GM23248 (cell line): ENCODE measurements at places on chromosomes 7 and 10.
A peak's percentile ranks its signal among the peaks of the same experiment; 100 is the strongest.

DNA sequence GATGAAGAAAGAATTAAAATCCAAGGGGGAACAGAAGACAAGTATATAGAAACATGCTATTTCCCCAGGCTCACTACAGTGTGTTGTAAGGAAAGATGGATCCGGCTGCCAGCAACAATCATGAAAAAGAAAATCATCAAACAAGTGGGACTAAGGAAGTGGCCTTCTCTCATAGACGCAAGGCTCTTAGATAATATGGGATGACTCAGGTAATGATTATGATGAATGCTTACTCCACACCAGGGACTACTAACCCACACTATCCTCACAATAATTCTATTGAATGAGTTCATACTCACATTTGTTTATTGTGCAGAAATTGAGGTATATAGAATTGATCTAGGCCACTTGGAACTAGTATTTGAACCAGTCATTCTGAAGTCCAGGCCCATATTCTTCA, 111.2 kb upstream of the BET1 start:
- DNase-seq, result peak; percentile 46

GRCh38 chr7:80591654-80592053, 46.8 kb upstream of the CD36 start:
- DNase-seq, result no peak

- no peak for DNase-seq
Measured at GRCh38 chr10:110032801-110033700, 25.3 kb downstream of the ADD3 start.

GRCh38 chr7:75951506-75951905, 36.6 kb downstream of the POR start:
- peak; percentile 91 for DNase-seq

DNA sequence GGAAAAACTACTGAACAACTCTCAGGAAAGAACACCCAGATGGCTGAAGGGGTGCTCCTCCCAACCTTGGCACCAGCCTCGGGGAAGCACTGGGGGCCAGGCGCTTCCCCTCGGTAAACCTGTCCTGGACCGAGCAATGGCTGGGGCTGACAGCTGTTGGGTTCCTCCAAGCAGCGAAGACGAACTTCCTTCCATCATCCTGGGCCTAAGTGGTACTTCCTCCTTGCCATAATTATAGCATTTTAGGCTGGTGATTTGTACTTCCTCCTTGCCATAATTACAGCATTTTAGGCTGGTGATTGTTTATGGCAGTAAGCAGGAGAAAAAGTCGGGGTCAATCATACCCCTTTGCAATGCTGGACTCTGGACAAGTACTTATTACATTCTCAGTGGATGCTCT, 69.3 kb downstream of the MYOF start:
- no peak for DNase-seq

- DNase-seq, result peak; percentile 23
Measured at GRCh38 chr10:104487794-104488438, 134.3 kb downstream of the CFAP58 start.

DNA sequence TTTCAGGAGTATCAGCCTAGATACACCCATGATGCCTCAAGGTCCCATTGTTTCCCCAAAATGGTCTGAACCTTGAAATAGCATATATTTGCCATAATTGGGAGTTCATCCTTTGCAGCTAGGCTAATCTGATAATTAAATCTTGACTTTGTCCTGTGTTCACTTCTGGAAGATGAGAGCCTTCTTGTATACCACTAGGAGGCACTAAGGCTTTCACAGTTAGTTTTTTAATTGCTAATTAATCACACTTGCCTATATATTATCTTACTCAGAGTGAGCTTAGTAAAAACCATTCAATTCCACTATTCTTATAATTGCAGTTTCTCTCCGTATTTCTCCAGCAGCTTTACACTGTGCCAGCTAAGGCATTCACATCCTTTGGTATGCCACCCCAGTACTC, 48.7 kb upstream of the MAGI2 start:
- DNase-seq, result no peak

- no peak for DNase-seq
Measured at GRCh38 chr7:13057462-13058200, 370.2 kb downstream of the ARL4A start.

DNA sequence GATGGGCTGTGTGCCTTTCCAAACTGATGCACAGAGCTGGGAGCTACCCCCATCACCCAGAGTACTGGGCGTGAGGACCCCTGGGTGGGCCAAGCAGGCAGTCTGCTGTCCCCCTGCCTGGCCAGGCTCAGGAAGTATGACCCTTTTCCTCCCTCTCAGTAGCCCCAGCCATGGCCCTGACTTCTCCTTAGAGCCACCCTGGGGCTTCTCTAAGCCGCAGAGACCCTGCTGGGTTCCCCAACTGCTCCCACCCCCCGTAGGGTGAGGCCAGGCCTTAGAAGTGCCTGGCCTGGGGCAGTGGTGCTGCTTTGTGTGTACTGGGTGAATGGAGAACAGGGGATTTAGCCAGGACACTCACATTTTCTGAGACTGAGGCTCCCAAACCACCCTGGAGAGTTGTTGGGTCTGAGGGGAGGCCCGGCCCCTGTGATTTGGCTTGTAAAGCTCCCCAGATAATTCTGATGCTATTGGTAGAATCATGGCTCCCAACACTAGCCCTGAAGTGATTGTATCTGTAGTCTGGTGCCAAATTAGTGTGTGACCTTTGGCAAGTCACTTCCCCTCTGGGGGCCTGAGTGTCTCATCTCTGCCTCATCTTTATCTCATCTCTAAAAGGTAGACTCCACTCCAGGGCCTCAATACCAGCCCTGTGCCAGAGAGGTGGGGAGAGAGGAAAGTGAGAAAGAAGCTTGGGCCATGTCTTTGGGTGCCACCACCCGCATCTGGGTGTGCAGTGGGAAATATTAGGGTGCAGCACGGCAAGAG, 99.7 kb upstream of the PPIF start:
- peak; percentile 30 for DNase-seq

DNA sequence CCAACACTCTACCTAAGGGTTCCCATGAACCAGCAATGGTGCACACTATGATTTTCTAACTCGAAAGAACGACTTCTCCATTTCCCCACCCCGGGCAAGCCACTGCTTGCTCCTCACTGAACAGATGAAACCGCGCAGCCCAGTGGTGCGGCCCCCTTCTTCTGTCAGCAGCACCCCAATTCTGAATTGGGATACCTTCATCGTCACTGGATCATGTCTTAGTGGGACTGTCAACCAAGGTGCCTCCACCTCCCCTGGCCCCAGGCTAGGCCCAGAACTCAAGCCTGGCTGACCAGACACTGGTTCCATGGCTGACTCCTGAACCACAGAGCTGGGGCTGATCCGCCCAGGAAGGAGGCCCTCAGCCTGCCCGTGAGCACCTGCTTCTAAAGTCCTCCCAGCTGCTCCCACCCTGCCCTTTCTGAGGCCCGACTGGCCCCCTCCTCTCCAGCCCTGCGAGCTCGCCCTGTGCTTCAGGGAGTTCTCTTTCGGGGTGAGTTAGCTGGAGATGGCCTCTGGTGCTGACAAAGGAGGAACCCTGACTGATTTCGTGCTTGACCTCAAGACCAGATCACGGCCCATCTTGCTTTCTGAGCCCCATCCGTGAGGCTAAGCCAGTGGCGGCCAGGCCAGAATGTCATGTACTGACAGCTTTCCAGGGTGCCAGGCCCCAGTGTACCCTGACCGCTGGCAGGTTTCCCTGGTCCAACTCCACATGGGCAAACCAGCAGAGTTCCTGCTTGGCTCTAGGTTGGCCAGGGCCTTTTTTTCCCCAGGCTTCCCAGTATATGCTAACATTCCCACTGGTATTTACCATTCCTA, 44.5 kb downstream of the FAM53B start:
- no peak for DNase-seq

- no peak for DNase-seq
Measured at GRCh38 chr10:49633327-49634068, 19.7 kb downstream of the CHAT start.

DNA sequence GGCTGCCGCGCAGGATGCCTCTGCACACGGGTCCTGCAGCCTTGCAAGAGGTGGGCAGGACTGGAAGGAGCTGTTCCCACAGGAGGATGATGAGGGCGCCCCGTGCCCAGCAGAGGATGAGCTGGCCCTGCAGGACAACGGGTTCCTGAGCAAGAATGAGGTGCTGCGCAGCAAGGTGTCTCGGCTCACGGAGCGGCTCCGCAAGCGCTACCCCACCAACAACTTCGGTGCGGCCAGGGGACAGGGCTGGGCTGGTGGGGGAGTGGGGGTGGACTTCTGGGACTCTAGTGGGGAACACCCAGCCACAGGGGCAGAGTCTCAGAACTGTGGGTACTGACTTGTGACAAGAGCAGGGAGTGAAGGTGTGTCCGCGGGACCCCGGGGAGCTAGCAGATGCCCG, 16.0 kb downstream of the ZFYVE27 start:
- DNase-seq, result no peak

DNA sequence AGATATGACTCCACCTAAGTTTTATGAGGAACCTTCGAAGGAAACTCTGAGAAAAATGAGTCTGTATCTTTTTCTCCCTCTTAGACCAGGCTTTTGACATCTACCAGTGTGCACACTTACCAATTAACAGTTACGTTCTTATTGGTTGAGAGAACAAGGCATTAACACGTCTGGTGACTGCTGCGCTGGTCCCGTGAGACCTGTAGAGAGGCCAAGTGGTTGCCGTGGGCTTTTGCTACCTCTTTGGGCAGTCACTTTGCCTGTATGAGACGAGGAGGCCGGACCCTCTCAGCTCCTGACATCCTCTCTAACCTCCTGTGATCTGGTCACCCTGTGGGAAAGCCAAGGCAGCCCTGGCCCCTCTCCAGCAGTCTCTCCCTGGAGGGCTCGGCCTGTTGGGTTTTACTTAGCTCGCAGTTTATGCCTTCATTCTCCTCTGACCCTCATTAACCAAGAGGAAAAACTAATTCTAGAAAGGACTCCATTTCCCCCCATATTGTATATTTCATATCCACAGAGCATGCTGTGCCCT, 513.9 kb upstream of the GALNT17 start:
- DNase-seq, result no peak

DNA sequence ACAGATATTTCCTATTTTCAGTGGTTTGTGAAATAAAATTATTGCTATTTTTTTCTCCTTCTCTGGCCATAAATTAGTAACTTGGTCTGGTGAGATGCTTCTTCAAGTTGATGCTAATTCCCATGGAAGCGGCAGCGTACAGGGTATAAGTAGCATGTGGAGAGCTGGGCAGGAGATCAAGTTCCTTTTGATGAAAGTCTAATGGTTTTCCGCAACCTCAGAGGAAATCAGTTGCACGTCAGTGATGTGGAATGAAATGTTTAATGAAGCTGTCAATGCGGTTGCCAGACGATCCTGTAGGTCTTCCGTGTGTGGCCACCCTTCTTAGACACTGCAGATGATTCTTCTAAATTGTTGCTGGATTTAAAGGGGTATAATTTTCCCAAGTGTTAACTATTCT, 236.4 kb upstream of the GRM3 start:
- DNase-seq, result no peak

GRCh38 chr7:25863729-25864110, 288.3 kb upstream of the NFE2L3 start:
- no peak for DNase-seq

GRCh38 chr10:130485958-130486895, 350.0 kb downstream of the GLRX3 start:
- no peak for DNase-seq

GRCh38 chr7:699476-700170, 26.9 kb upstream of the DNAAF5 start:
- DNase-seq, result no peak

DNA sequence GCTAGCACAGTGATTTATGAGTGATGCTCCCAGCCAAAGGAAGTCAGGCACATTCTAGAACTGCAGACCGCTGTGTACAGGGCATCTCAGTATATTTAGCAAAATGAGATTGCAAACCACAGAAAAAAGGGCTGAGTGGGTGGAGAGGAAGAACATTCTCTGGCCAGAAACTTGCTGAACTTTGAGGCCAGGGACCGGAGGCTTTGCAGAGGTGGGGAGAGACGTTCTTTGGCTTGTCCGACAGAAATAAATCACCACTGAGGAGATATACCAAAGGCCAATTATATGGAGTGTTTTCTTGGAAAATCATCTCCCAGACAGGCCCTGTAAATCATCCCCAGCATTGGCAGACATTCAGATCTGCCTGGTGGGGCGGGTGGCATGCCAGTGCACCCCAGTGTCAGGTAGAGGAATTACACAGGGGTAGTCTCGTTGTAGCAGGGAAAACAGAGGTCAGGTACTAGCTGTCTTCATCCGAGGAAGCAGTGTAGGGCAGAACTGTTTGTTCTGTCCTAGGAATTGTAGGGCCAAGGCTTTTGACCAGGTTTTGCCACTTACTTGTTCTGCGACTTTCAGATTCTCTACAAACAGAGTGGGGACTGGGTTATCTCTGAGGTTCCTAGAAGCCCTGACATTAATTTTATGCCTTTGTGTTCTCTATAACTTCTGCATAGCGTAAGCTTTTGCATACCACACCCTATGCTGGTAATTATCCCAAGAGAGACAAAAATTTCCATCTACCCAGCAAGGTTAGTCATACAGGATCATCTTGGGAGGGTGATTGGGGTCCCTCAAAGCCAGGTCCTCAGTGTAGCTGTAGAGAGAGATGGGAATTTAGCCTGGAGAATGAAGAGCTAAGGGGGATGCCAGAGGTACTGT, 655.6 kb downstream of the LRMDA start:
- peak; percentile 74 for DNase-seq

- DNase-seq, result no peak
Measured at GRCh38 chr7:102927312-102927933, 14.6 kb downstream of the LRRC17 start.

DNA sequence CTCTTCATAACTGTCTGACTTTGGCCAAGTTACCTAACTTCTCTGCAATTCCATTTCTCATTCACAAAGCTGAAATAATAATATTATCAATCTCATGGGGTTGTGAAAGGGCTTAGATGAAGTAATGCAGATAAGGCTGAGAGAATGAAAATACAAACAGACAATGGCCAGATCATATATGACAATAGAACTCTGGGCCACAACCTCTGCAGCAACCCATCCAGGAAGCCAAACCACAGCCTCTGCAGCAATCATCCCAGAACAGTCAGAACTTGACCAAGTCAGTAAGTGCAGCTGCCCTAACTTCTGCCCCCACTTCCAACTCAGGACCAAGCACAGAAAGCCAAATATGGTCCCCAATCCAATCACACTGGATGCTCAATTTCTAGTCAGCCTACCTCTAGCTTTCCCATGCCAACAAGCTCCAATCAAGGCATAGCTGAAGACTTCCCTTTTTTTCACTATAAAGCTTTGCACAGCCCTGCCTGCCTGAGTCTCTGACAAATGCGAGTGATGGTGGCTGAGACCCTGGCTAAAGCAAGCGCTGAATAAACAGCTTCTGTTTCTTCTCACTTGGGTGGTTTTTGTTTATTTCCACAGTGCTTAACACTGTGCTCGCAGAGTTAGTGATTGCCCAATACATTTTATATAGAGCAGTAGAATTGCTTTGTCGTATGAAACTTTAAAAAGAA, 34.8 kb upstream of the TNPO3 start:
- peak; percentile 15 for DNase-seq

GRCh38 chr10:102461187-102462054, 10.1 kb upstream of the C10orf95 start:
- peak; percentile 81 for DNase-seq

GRCh38 chr7:4010061-4010605, 672.0 kb upstream of the FOXK1 start:
- DNase-seq, result no peak
